ENCODE measurements at places on chromosomes 11 and 22.

DNA sequence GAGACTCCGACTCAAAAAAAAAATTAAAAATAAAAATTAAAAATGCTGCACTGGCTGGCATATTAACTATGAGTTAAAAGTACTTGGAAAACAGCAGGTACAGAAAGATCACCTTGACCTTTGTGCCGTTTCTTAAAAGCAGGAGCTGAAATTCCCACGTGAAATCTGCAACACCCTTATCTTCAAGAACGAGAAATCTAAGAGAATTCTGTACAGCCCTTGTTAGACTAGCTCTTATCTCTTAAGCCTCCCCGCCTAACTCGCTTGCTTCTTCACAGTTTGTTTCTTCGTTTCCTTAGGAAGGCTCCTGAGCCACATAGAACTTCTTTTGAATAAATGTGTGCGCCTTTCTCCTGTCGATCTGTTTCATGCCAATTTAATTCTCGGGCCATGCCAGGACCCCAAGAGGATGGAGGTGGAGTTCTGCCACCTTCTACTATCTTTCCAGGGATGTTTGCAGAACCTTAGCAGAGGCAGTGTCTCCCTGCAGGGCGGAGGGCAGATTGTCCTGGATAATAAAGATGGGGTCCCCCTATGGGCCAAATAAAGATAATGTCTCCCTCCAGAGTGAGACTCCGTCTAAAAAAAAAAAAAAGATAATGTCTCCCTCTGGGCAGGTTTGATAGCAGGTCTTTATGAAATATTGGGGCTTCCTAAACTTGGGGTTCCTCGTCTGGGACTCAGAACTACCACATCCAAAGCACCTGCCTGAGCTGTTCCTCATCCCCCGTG is 27.4 kb upstream of the SYT8 start:
- no peak for DNase-seq

DNA sequence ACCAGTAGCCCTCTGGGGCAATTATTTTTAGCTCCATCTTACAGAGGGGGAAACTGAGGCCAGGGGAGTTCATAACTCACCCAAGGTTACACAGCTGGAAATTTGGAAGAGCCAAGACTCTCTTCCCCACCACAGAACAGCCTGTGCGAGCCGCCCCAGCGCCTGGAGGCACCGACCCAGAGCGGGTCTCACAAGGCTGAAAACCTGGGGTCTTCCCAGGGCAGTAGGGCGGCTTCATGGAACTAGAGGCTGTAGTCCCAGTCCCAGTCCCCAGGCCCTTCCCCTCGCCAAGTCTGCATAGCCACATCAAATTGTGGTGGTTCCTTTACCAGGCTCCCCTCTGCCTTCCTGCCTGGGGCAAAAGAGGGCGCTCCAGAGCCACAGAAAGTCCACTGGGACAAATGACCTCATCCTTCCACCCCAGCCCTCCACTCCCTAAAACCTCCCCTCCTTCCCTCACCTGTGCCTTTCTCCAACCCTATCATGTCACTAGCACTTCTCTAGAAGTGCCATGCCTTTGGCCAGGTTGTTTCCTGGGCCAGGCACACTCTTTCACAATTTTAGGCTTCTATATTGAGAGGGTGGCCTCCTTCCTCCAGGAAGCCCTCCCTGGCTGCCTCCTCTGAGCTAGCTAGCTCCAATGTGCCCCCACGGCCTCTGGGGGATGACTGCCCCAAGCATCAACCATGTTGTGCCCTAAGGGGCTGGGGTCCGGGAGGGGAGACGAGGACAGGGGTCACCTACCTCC is 15.2 kb upstream of the CDC42EP1 start:
- DNase-seq = no peak

DNA sequence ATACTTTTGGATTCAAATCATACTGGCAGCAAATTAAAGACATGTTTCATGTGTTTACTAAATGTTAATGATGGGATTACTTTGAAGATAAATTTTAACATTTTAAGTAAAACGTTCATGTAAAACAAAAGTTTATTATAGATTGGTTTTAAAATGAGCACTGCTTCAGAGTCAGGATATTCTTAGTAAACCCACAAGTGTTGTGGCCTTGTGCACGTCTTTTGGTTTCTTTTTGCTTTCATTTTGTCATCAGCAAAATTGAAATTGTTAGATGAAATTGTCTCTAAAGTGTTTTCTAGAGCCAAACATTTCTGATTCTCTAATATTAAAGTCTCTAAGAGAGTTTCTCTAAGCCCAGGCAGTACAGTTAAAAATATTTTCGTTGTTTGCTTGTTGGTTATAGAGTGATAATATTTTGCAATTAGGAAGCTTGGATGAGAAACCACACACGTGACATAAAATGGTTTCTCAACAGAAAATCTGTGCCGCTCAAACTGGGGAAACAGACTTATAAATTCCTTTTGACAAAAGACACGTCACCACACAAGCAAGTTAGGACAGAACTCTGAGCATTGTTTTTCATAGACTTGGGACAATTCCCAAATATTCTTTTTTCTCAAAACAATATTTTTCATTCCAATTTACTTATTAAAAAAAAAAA is 164.4 kb downstream of the TEAD1 start:
- DNase-seq = no peak

DNA sequence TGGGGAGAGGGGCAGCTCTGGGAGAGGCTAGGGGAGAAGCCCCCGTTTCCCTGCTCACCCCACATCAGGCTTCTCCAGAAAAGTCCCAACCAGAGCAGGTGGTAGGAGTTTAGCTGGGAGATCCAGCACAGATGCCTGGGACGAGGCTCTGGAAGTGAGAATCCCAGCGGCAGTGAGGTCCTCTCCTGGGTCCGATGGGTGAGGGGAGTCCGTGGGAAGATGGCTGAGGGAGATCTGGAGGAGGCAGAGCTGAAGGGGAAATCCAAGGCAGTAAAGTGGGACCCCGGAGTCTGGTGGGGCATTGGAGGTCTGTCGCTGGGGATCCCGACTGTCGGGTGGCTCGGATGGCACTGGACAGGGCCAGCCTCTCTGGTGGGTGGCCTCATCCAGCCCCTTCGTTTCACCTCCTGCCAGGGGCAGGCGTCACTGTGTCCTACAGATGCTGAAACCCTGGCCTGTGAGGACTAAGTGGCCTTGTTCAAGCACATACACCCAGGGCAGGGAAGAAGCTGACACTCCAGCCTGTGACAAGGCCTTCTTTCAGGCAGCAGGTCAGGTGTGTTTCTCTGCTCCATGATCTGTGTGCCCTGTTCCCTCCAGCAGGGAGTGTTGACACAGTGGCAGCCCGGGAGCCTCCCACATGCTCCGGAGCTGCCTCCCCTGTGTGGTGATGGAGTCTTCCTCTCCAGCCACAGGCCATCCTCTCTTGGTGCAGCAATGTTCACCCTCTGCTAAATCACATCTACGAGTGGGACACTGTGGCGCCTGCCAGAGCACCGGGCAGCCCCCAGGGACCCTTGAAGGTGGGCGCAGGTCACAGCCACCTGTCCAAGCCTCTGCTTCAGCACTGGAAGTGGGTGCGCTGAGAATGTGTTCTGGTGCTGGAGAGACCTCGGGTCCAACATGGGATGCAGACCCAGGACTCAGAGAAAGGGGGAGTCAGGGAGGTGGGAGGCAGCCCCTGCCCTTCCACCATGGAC is 850.8 kb downstream of the BRD1 start:
- no peak for DNase-seq

DNA sequence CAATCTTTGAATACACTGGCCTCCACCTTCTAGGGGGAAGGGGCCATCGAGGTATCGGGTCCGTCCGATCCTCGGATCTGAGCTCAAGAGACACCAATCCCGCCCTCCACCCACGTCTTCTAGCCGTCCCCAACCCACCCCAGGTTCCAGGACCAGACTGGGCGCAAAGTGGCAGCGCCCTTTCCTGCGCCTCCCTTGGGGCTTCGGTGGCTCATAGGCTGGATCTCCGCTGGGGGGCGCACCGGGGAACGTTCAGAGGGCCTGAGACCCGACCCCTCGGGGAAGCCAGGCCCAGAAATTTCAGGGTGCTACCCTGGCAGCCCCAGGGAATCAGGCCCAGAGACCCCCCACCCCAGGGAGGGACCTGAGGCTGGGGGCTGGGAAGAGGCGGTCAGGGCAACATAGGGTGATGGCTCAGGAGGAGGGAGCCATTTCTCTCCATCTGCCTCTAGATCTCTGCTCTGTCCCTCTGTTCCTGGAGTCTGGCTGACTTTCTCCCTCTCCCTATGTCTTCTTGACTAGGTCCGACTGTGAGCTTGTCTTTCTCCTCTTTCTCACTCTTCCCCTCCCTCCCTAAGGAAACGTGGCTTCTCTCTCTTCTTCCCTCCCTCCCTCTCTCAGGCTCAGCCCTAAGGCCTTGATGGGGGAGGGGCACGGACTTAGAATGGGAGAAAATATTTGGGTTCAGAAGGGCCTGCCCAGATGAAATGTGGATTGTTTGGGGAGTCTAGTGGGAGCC is 1.1 kb downstream of the CREB3L1 start:
- DNase-seq = no peak
